DMS79 (cell line): ENCODE measurements at places on chromosomes 2 and 18.

- DNase-seq, result no peak
Observed at GRCh38 chr18:31943878-31944816, 1.2 kb upstream of the TRAPPC8 start.

DNA sequence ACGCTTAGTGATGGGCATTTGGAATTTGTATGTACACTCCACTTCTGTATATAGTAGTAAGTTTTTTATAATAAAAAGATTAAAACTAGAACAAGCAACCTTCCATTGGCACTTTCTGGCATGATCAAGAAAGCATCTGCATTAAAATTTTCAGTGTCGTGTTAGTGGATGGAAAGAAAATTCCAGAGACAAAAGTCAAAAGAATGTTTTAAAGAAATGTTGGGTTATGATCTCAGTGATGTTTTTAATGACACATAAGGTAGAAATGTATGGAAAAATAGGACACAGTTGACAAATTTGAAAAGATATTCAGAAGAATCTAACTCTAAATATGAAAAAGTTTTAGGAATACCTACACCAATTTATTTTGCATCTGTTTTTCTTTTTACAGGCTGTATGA is 126.1 kb upstream of the FAM117B start:
- DNase-seq, result no peak

DNA sequence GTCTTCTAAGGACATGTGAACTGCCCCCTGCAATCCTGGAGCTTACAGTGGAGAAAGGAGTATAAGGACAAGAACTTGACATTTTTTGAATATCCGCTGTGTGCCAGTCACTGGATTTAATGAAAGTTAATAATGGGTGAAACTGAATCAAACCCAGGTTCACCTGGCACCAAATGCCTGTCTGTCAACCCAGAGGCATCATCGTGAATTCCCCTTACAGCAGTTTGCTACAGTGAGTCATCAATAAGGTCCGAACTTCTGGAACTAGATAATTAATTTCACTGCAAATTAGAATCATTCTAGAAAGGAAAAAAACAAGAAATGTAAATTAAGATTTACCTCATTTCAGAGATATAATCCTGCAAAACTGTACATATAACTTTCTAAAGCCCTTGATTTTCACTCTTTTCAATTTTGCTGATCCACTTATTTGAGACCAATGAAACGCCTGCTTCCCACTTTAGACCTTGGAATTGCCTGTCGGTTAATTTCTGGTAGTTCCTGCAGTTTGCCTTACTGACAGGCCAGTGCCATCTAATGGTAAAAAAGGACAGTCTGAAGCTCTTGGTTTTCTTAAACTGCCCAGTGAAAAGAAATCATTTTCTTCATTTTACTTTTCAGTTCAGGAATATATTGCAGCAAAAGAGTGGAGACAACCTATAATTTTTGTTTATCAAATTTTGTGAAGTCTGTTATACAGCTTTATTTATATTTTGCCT is 8.2 kb downstream of the DSG2 start:
- no peak for DNase-seq

DNA sequence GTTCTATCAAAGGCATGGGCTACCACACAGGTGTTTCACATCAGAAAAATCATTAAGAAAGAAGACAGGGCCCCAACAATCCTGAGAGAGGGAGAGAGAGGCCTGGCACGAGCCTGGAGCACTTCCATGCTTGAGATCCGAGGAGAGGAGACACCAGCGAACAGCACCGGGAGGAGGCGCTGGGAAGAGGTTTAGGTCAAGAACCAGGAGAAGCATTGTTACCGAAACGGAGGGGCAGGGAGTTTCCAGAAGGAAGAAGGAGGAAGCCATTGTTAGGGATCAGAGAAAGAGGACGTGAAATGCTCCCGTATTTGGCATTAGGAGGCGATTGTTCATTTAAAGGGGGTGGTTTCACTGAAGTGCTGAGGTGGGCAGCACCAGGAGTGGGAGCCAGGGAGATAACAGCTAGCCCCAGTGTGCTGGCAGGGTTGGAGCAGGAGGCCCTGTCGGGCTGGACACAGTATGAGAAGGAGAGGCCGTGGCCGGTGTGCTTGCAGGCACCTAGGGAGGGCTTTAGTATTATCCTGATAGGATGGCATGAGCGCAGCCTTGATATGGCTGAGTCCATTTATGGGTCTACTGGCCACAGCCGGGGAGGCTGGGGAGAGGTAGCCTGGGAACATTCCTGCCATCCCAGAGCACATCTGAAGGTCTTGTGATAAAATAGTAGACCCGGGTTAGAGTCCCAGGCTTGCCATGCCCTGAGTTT is 244.9 kb downstream of the KLHL29 start:
- no peak for DNase-seq

DNA sequence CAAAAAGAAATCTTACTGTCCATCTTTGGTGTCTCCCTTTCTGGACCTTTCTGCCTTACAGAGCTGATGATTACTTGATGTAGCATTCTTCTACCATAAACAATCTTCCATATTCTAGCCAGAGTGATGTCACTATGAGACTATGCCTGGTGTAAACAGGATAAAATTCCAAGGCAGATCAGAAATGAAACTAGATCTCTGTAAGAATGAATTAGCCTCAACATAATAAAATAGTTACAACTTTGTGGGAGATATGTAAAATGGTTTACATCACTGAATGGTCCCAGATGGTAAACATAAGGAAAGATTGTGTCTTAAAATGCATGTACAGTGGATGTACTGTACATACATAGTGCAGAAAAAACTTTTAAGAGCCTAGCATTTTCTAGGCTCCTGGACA is 112.3 kb upstream of the ZNF521 start:
- DNase-seq, result no peak

- no peak for DNase-seq
Observed at GRCh38 chr18:26540043-26540628, 8.2 kb downstream of the KCTD1 start.

DNA sequence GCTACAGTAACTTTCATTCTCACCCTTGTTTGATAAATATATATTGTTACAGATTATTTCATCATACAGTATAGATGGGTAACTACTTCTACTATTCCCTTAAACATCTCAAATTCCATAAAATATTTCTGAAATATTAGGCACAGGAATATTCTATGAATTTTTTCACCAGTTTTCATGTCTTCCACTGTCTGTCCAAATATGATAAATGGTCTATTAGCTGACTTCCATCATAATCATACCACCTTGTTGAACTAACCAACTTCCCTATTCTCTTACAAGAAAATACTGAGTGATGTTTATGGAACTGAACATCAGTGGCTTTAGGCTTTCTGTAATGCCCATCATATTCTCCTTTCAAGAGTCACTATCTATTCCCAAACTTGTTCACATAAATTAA is 82.4 kb downstream of the TRAPPC8 start:
- no peak for DNase-seq
